ENCODE measurements at places on chromosomes 3 and 15.

- peak; percentile 45 for DNase-seq
Observed at GRCh38 chr3:154334973-154335420, 10.7 kb upstream of the DHX36 start.

DNA sequence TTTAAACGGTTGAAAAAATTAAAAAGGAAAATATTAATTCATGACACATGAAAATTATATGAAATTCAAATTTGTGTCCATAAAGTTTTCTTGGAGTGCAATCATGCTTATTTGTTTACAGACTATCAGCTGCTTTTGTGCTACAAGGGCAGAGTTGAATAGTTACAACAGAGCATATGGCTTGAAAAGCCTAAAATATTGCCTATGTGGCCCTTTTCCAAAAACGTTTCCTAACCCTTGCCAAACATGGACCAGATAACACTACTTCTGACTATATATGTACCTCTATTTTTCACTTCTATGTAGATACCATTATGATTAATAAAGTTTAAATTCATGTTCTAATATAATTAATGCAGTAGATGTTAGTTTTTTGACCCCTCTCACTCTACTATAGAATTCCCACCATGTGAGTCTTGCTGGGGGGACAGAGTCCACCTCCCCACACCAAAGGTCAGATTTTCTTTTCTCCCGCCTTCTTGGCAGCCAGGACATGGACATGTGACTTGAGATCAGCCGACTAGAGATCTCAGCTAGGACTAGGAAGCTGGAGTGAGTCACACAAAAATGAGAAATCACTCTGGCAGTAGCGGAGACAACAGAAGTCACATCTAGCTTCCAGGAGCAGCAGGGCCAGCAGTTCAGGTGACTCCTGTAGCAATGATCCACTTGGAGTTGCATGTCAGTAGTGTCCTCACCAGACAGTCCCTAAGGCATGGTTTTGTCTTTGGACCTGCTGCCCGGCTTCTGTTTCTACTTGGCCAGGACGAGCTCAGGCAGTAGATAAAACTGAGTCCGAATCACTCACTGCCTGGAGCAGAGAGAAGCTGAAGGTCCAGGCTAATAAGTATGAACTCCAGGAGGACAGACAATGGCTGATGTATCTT, 22.4 kb downstream of the CIAO2A start:
- no peak for DNase-seq

GRCh38 chr15:45253330-45253729, 1.3 kb downstream of the SLC28A2 start:
- no peak for DNase-seq

DNA sequence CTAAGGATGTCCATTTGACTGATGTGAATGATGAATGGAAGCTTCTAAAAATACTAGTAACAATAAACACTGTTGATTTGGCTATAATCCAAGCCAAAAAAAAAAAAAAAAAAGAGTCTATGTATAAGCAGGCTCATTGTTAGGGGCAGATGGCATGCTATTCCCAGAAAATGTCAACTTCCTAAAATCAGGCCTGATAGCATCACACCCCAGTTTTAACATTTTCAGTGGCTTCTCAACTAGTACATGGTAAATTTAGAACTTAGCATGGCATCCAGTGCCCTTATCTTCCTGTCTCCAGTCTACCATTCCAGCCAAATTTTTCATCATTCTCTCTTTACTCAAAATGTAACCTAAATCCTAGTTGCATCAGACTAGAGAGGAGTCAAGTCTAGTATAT, 288.2 kb upstream of the ZNF385D start:
- no peak for DNase-seq

- no peak for DNase-seq
Observed at GRCh38 chr3:103794656-103795055, 1359.8 kb downstream of the ZPLD1 start.

GRCh38 chr3:84666468-84666867, 292.3 kb upstream of the CADM2 start:
- no peak for DNase-seq

- DNase-seq, result no peak
Observed at GRCh38 chr3:141049681-141050080, 1.5 kb upstream of the SPSB4 start.

DNA sequence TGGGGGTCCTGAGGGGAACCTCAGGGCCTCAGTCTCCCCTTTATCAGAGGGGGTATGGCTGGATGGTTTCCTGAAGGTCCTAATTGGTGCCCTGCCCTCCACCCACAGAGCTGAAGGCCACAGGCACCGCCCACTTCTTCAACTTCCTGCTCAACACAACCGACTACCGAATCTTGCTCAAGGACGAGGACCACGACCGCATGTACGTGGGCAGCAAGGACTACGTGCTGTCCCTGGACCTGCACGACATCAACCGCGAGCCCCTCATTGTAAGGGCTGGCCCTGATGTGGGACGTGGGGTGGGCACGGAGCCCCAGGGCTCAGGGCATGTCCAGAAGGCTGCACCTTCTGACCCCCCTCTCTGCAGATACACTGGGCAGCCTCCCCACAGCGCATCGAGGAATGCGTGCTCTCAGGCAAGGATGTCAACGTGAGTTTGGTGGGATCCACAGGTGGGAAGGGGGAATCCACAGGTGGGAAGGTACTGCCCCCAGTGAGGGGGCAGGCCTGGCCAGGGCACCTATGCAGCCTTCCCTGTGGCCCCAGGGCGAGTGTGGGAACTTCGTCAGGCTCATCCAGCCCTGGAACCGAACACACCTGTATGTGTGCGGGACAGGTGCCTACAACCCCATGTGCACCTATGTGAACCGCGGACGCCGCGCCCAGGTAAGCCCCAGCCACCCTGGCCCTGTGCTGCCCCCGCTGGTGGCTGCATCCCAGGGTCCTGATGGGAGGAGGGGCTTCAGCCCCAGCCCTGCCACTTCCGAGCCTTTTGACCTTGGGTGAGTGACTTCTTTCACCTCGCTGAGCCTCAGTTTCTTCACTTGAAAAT, 17.5 kb upstream of the GNAT1 start:
- no peak for DNase-seq

DNA sequence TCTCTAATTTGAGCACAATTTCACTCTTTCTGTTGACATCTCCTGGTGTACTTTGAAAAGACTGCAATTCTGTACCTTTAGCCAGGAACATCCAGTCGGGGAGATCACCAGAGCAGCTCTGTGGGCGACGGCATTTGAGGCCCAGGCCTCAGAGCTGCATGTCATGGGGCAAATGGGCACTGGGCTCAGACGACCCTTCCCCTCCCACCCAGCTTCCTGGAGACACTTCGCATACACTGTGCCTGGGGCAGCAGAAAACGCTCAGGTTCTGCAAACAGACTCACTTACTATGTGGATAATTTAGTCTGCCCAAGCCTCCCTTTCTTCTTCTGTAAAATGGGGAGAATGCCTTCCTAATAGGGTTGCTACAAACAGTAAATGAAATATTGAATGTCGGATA, 96.9 kb downstream of the HMG20A start:
- no peak for DNase-seq

GRCh38 chr3:5731100-5731499, 543.6 kb downstream of the EDEM1 start:
- DNase-seq, result no peak

- peak; percentile 74 for DNase-seq
Observed at GRCh38 chr3:48429317-48429959, 448 bp downstream of the PLXNB1 start.

DNA sequence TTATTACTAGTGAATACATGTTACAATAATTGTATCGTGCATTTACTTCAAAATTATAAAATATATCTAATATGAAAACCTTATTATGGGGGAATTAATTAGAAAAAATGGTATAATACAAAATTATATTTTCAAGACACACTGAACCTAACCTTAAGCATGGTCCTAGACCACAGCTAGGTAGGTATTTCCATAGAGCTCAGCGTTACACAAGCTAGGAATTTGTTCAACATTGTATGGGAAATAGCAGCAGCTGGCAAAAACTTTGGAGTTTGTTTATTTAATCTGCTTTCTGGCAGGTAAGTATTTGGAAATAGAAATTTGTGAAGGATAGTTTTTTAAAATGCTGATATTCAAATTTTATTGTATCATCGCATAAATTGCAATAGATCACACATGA, 52.9 kb downstream of the BCHE start:
- DNase-seq, result no peak

- no peak for DNase-seq
Observed at GRCh38 chr3:45092132-45093031, 53.8 kb downstream of the CDCP1 start.

Data from CD4-positive, alpha-beta T cell treated with Interleukin-12 subunit alpha and Interleukin-12 subunit beta, for 1 hour (primary cell).